ENCODE measurements at places on chromosomes 7 and 10.

- DNase-seq: no peak
Measured at GRCh38 chr10:48672596-48673265, 11.9 kb upstream of the WDFY4 start.

DNA sequence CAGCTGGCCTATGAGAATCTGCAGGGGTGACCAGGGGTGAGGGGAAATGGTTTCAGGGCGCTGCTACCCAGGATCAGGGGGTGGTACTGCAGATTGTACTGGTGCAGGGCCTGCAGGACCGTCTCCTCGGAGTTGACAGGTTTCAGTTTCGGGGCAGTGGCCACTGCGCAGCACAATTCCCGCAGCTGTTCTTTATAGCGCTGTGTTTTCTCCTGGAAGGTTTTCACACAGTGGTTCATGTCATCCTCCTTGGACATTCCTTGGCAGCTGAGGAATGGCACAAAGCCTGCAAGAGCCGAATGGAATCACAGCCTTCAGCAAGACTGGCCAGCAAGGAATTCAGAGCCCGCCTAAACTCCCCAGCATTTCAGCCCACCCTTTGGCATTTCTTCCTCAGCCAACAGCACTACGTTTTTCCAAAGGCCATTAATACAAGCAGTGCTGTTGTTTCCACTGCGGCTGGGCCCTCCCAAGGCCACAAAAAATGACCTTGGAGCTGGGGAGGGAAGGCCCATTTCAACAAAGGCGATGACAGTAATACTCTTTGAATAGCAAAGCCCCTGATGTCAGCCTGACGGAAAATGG is 44.9 kb downstream of the PNLIPRP2 start:
- DNase-seq: no peak

DNA sequence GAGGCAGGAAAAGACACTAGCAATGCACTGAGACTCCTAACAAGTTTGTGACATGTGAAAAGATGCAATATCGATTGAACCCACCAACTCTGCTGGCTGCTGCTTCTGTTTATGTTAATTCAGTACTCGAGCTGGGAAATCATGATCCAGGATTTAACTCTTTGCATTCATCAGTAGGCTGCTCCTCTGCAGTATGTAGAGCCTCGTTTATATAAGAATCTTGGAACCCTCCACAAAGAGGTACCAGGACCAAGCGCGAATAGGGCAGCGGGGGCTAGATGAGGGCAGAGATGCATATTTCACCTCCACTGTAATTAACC is 7.8 kb downstream of the PRKAG2 start:
- no peak for DNase-seq

DNA sequence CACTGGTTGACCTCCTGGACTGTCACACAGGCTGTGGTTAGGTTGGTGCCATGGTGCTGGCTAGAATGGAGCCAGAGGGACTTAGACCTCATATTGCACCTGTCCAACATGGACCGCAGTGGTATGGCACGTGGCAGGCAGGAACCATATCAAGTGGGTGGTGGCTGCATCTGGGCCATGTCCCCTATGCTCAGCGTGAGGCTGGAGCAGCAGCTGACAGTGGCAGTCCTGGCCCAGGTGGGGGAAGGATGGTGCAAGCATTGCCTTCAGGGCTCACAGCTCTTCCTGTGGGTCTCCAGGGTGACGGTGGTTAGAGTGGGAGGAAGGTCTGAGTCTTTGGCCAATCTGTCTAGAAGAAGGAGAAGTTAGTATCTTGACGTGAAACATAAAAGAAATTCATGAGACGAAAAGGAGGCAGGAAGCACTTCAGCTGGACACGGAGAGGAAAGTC is 54.5 kb upstream of the PFKFB3 start:
- DNase-seq: no peak

GRCh38 chr7:41188163-41189130 is 514.4 kb downstream of the INHBA start:
- DNase-seq: no peak

- DNase-seq: no peak
Measured at GRCh38 chr7:30731581-30731980, 20.4 kb upstream of the INMT start.

GRCh38 chr10:96494694-96495093 is 19.0 kb downstream of the TLL2 start:
- no peak for DNase-seq

DNA sequence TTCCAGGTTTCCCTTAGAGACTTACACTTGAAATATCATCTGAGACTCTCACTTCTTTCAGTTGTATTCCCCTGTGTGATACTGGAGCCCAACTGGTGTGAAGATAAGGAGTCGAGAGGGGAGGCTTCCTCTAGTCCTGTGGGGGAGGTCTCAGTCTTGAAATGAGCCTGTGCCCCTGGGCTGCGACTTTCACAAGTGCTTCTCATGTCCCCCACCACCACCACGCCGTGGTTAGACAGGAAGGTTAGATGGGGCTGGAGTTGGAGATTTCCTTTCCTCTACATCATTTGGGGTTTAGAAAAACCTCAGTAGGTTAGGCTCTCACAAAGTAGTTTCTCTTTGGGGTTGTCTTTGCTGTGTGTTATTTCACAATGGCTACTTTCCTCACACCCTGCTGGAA is 25.6 kb upstream of the MKX start:
- no peak for DNase-seq

- no peak for DNase-seq
Measured at GRCh38 chr7:43658718-43659548, 70.4 kb downstream of the COA1 start.

GRCh38 chr7:143085109-143085508 is 33.0 kb downstream of the OR6V1 start:
- no peak for DNase-seq

GRCh38 chr7:78562191-78562590 is 763.6 kb downstream of the PHTF2 start:
- DNase-seq: no peak

- DNase-seq: no peak
Measured at GRCh38 chr10:73796766-73797165, 11.4 kb downstream of the ZSWIM8 start.

DNA sequence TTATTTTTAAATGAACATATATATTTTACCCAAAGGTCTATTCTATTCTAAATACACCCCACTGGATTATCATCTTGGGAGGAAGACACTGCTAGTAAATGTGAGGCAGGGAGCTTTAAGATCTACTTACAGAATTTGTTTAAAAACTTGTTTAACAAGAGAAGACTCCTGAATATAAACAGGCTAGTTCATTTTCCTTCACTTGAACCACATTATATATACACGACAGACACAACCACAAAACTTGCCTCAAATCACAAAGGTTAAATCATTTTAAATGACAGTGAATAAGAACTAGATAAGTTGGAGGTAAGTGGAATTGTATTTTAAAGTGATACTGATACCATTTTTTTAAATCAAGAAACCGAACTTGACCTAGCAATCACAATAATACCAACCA is 109.2 kb downstream of the ATE1 start:
- no peak for DNase-seq

GRCh38 chr10:101273330-101273729 is 44.1 kb upstream of the LBX1 start:
- DNase-seq: no peak

DNA sequence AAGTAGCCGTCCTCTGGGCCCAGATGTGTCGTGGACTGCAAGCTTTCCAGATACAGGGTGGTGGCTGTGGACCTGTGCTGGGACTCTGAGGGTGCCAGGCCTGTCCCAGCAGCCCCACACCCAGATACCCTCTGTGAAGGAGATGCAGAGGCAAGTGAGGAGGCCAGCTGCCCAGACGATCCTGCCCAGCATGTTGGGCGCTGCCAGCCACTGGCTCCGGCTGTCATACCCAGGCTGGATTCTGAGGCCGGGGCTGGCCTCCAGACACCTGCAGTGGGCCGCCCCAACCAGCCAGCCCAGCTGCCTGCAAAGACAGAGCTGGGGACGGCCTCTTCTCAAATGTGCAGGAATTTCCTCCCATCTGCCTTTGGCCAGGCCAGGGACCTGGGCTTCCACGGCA is 39.1 kb upstream of the EBF3 start:
- DNase-seq: no peak

- DNase-seq: no peak
Measured at GRCh38 chr10:124074501-124075109, 18.8 kb downstream of the CHST15 start.

DNA sequence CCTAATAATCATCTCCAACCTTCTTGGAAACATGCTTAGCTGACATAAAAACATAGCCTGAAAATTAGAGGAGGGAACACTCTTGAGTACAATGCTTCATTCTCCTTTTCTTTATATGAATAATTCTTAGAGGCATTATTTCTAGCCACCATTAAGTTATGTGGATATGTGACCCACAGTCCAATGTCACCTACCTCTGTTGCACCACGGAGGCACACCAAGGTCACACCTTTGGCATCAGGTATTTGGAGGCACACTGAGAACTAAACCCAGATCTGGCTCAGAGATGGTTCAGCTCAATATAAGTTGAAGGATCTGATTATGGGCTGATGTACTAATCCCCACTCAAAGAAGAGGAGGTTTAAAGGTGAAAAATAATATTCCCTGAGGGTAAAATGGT is 385.1 kb downstream of the POM121L12 start:
- DNase-seq: no peak

- DNase-seq: no peak
Measured at GRCh38 chr7:15720849-15721471, 34.5 kb upstream of the MEOX2 start.

DNA sequence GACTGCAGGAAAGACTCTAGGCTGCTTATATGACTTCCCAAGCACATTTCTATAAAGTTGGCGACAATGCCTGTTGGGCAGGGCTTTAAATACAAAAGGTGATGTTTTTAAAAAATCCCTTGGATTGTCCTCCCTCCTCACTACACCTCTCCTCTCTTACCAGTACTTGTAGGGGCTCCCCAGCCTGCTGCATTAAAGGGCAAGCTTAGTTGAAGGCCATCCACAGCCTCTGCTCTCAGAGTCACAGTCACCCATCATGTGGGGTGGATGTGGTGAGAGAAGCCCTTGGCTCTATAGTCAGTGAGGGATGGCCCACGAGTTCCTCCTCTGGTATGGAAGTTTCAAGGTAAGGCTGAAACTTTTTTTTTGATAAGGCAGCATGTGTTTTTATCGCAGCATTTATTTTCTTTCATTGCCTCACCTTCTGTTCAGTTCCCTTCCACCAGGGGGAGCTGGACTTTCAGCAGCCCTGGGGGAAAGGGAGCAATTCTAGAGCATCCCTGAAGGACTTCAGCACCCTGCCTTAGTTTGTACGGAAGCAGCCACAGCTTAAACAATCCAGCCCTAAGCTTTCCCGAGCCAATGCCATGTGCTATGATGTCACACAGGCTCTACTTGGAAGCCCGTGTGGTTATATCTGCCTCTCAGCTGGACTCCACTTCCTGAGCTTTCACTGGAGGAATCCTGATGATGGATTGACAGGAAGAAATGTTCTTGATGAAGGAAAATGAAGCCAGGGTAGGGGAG is 131.9 kb downstream of the CALCR start:
- no peak for DNase-seq

GRCh38 chr10:13767676-13768178 is 181.0 kb downstream of the PRPF18 start:
- DNase-seq: no peak

GRCh38 chr7:1981878-1982230 is 250.9 kb downstream of the MAD1L1 start:
- no peak for DNase-seq

- no peak for DNase-seq
Measured at GRCh38 chr10:14952851-14953423, 959 bp downstream of the DCLRE1C start.

GRCh38 chr7:50728184-50728583 is 54.5 kb downstream of the GRB10 start:
- DNase-seq: no peak

DNA sequence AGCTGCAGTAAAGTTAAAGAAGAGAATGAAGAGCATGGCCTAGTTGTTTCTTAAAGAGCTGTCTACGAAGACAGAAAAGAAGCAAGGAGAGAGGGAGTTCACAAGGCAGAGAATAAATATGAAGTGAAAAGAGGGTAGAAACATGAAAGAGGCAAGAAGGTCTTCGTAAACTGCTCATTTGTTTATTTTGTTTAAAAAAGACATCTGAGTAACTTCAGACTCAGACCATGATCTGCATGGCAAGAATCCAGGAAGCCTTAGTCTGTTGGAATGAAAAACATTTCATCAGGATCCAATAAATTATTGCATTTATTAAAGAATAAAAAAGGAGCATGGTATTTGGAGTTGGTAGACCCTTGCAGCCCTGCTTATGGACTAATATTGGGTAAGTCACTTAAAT is 151.1 kb downstream of the SEM1 start:
- no peak for DNase-seq

DNA sequence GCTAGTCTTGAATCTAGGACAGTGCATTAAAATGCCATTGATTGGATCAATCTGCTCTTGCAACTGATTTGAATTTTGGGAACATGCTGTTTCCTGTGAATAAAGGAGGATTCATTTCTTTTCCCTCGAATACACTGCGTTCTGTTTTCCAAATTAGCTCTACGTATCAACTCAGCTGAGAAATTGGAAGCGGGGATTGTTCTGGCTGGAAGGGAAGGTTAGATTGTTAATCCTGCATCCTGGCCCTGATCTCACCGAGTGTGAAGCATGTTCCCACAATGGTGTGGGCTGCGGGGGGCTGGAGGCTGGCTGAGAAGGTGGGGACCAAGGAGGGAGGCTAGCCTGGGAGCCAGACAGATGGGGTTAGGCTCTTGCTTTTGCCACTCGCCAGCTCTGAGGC is 17.6 kb downstream of the HTRA1 start:
- DNase-seq: no peak

- DNase-seq: no peak
Measured at GRCh38 chr7:78514634-78515033, 716.1 kb downstream of the PHTF2 start.

DNA sequence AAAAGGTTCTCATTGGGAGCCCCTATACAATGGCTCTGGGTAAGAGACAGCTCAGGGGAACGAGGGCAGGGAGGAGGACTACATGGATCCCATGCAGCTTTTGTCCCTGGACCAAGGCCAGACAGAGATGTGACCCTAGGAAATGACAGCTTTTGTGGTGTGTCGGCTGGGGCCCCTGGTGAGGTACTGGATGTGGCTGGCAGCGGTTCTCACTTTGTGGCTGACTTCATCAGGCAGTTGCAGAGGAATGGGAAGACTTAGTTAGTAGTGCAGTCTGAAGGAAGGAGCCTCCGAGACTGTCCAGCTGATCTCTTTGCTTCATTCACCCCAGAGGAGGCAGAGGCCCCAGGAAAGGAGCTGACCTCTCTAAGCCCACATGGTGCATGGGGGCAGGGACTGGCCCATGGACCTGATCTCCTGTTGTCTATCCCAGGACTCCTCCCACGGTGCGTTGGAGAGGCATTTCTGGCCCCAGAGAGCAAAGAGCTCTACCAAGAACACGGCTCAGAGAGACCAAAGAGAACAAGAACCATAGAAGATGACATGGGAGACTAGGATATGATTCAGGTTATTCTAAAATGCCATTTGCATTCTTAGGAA is 202.9 kb downstream of the RPS24 start:
- DNase-seq: no peak

GRCh38 chr7:94605031-94605430 is 50.9 kb downstream of the SGCE start:
- no peak for DNase-seq

Data from stimulated activated CD4-positive, alpha-beta T cell treated with anti-CD3 and anti-CD28 coated beads, TNF-alpha, amount 100 ng/mL, for 1 hour (primary cell).